Activated naive CD8-positive, alpha-beta T cell treated with anti-CD3 and anti-CD28 coated beads for 36 hours (primary cell): ENCODE measurements at places on chromosomes 3 and 15.

DNA sequence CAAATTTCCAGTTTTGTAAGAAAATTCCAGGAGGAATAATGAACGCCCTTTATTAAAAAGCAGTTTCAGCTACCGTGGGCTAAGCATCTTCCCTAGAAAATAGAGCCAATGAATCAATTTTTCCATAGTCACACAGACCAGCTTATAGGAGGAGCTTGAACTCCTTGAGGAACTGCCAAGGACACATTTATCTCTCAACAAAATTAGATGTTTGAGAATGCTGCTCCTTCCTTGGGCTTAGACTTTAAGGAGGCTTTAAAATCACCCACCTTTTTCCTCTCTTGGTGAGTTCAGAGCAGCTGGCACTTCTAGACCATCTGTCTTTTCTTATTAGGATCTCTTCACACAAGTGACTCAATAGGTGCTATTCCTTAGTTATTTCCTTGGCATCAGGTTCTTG is 588.0 kb downstream of the SQOR start:
- DNase-seq: no peak

DNA sequence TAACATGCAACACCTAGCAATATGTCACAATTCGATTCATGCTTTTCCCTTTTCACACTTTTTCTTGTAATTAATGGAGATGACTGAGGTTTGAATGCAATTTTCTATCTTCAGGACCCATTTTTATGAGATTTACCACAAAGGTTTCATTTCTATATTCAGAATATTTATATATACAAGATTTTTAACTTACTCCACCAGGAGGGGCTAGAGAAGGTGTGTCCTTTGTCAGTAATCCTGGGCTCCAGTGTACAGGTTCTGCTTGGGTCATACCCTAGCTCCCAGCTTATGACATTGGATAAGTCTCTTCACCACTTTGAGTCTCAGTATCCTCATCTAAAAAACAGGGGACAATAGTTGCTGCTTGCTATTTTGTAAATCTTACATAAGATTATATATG is 95.7 kb upstream of the SLC24A5 start:
- no peak for DNase-seq

DNA sequence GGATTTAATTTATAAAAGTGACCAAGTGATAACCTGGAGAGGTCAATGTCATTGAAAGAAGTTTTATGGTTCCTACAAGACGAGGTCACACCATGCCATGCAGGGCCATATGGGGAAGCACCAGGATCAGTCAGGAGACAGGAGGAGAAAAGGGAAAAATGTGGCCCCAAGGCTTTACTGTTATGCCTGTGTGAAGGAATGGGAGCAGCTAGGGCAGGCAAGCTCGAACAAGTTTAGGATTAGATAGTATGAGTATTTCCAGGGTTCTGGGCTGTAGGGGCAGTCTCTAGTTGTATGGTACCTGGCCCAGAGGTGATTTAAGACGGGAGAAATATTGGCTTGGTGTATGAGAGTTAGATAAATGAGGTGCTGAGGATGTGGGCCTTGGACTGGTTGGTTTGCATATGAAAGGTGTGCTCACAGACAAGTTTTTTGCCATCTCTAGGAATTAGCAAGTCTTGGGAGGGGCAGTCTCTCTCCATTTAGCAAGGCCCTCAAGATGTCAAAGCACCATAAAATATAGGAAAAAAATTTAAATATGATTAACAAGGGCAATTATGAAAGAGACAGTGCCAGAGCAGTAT is 36.3 kb upstream of the DCLK3 start:
- DNase-seq: no peak

- DNase-seq: no peak
Measured at GRCh38 chr15:25776071-25776746, 86.9 kb downstream of the ATP10A start.

DNA sequence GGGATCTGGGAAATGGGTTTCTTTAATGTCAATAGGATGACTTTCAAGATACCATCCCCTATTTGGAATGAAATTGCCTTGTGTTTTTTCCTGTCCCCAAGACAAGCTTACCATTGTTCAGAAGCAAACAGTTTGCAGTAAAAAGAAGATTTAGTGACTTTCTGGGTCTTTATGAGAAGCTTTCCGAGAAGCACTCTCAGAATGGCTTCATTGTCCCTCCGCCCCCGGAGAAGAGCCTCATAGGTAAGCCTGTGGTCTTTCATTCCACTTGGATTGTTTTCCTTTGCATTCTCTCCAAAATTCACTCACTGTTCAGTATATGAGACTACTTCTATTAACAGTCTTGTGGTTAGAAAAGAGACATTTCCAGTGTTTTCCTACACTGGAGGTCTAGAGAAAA is 25.6 kb upstream of the SNX22 start:
- DNase-seq: no peak
